ENCODE measurements at places on chromosomes 16 and 17. TPM values are rescaled to one million over a fixed set of nuclear protein-coding genes. Genes with fewer than 3 reads are reported as not detected.

- DNase-seq: no peak
These were observed 33.2 kb upstream of the PLCG2 start for GRCh38 chr16:81745704-81746558.

GRCh38 chr17:20097330-20097729, 88.2 kb downstream of the SPECC1 start:
- DNase-seq: no peak

- no peak for DNase-seq
These were observed 299.1 kb upstream of the CDH8 start for GRCh38 chr16:62335356-62335755.

DNA sequence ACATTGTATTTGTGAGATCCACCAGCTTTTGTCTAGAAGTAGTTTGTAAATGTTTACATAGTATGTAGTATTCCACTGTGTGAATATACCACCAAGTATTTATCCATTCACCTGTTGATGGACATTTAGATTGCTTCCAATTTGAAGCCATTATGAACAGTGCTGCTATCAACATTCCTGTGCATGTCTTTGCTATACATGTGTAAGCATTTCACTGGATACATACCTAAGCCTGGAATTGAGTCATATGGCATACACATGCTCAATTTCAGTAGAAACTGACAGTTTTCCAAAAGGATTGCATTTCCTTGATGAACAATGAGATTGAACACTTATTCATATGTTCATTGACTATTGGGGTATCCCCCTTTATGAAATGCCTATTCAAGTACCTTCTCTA, 540.6 kb upstream of the SOX9 start:
- no peak for DNase-seq

- DNase-seq: no peak
These were observed 13.0 kb downstream of the PITPNC1 start for GRCh38 chr17:67390006-67390645.

DNA sequence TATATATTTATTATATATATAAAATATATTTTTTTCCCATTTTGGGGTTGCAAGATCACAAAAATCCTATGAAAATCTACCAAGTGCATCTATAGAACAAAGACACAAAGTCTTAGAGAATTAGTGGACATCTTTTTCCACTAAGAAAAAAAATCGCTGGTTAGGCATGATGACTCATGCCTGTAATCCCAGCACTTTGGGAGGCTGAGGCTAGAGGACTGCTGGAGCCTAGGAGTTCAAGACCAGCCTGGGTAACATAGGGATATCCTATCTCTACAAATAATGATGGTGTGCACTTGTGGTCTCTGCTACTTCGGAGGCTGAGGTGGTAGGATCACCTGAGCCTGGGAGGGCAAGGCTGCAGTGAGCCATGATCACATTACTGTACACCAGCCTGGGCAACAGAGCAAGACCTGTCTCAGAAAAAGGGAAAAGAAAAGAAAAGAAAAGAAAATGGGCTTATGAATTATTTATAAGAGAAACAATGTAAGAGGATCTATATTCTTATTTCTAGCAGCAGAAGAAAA, 185.1 kb upstream of the PSMD7 start:
- no peak for DNase-seq

DNA sequence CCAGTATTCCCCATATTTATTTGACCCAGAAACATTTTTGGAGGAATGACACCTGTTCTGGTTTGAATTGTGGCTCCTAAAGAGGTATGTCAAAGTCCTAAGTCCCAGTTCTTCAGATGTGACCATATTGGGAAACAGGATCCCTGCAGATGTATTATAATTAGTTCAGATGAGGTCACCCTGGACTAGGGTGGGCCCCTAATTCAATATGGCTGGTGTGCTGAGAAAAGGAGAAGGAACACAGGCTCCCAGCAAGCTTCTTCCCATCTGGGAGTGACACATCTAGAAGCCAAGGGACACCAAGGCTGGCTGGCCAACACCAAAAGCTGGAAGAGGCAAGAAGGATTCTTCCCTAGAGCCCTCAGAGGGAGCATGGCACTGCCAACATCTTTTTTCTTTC, 3.8 kb upstream of the GCSH start:
- DNase-seq: no peak

GRCh38 chr16:921321-921905, 49.4 kb downstream of the LMF1 start:
- DNase-seq: no peak

GRCh38 chr17:77555741-77556291, 402.7 kb upstream of the TNRC6C start:
- peak; percentile 25 for DNase-seq

- peak; percentile 48 for DNase-seq
These were observed 7.1 kb upstream of the CNP start for GRCh38 chr17:41959336-41960095.

DNA sequence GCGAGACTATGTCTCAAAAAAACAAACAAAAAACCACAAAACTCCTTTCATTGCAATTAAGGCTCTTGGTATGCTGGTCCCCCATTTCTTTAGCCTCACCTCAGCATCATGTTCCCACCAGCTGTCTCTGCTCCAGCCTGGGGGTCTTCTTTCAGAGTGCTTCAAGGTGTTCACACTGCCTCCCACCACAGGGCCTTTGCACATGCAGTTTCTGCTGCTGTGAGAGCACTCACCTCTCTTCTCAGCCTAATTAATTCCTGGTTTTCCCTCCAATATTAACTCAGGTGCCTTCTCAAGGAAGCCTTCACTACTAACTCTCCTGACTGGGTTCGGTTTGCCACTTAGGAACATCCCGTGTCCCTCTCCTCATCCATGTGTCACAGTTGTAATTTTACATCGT, 15.9 kb upstream of the PIK3R6 start:
- DNase-seq: no peak

- peak; percentile 53 for DNase-seq
These were observed 4.9 kb downstream of the RARA start for GRCh38 chr17:40313668-40314583.

DNA sequence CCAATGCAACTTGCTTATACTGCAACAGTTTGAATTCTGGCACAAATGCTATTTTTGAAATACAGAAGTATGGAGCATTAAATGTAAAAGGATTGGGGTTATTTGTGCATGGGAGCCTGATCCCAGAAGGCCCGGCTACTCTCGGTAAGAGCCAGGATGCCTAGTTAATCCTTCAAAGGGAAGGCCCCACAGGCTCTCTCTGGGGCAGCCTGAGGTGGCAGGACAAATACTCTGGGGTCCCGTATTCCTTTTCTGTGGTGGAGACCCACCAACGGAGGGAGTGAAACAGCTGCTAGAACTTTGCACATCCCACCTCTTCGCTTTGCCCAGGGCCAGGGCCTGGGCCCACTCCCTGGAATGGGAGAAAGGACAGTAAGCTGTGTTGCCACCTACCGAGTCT, 30.4 kb downstream of the ERN1 start:
- DNase-seq: no peak

DNA sequence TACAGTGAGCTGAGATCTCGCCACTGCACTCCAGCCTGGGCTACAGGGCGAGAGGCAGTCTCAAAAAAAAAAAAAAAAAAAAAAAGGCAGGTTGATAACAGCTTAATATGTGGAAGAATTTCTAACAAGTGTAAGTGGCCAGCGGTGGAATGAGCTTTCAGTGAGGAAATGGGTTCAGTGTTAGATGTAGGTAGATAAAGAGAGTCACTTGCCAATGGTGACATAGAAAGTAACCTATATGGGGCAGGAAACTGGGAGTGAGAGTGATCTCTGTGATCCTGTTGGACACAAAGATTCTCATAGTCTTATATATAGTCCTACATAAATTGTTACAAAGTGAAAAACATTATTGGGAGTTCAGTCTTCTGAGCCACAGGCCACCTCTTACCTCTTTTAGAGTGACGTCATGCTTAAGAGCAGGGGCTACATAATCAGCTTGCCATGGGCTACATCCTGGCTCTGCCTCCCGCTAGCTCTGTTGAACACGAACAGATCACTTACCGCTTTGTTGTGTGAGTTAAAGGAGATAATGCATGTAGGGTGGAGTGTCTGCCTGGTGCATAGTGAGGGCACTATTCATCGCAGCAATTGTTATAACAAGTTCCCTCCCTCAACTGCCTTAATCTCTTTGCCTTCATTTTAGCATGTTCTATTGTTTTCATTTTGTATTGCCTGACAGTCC, 110.2 kb upstream of the ELAC2 start:
- DNase-seq: no peak

DNA sequence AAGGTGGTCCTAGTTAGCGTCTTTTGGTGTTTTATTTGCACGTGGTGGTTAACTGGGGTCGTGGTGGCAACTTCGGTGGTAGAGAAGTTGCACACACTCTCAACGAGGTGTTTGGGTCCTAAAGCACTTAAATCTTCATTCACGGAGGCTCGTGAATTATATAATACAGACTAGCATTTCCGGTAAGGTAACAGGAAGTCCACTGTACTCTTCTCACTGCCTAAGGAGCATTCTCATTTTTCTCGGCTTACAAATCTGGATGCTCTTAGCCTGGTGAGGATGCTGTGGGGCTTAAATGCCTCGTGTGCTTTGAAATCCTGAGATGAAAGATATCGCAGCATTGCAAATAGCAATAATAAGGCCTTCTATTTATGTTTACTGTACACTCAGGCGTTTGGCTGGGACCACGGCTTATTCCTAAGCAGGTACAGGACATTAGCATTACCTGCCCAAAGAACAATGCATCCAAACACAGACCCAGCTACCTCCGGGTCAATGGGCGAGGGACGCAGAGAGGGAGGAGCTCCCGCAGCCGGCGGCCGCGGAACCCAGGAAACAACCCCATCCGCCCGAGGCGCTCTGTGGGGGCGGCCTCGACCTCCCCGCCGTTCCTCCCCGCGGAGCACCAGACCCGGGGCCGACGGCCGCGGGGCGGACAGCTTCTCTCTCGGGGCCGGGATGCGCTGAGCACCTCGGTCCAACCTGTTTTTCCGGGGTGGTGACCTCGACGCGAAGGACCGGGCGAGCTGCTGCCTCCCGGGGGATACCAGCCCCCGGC, 856 bp downstream of the DNAJA2 start:
- peak; percentile 30 for DNase-seq

DNA sequence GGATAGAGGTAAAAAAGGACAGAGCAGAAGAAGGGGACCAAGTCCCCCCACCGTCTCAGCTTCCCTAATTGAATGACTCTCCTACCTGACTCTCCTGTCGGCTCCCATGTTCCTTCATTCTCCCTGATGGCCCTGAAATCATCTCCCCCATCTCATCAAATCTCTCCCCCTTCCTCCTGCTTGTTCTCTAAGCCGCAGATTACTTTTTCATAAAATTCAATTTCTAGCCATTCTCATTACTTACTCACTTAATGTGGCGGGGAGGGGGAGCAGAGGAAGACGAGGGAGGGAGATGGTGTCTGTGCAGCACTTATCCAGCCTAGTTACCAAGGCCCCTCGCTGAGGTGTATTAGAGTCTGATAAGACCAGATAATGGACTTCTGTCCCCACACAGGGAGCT, 161.5 kb downstream of the CCT6B start:
- no peak for DNase-seq

DNA sequence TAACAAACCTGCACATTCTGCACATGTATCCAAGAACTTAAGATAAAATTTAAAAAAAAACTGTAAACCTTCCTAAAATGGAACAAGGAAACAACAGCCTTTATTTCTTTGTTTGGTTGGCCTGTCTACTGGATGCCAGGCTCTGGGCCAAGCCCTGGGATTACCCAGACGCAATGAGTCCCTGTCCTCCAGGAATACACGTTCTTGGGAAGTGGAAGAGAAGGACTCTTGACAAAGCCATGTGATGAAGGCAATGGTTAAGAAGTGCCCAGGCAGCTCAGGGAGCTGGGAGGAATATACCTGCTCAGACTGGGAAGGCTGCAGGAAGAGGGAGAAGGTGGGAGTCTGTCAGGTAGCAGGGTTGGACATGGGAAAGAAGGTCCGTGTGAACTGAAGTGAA, 115.4 kb downstream of the AXIN2 start:
- no peak for DNase-seq

DNA sequence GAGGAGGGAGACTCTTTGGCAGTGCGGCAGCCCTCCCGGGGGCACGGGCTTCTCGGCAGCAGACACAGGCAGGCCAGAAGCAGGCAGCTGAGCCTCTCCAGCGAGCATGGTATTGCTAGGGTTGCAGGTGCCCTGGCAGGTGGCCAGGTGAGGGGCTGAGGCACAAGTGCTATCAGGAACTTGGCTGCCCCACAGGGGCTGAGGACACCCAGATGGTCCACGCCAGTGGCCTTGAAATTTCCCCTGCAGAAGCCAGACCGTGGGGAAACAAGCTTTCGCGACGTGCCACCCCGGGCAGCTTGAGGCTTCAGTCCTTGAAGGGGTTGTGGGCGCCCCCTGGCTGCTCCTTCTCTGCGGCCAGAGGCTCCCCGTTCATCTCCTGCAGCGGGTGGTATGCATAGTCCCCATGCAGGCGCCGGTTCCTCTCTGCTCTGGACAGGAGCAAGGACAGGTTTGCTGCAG, 8.5 kb downstream of the NAGPA start:
- no peak for DNase-seq

DNA sequence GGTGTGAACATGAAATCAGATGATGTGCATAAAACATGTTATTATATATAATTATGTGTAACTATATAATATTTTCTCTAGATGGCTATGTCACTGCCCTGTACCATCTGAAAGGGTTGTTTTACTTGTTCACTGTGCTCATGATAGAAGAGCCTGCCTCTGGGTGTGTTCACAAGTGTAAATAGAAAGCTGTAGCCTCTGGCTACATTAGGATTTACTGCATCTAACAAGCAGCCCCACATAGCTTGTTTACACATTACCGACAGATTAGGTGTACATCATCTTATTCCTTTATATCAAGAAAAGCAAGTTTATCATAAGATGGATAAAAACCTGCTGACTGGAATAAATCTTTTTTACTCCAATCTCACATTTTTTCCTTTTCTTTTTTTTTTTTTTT, 46.1 kb downstream of the CHD9 start:
- peak; percentile 1 for DNase-seq

DNA sequence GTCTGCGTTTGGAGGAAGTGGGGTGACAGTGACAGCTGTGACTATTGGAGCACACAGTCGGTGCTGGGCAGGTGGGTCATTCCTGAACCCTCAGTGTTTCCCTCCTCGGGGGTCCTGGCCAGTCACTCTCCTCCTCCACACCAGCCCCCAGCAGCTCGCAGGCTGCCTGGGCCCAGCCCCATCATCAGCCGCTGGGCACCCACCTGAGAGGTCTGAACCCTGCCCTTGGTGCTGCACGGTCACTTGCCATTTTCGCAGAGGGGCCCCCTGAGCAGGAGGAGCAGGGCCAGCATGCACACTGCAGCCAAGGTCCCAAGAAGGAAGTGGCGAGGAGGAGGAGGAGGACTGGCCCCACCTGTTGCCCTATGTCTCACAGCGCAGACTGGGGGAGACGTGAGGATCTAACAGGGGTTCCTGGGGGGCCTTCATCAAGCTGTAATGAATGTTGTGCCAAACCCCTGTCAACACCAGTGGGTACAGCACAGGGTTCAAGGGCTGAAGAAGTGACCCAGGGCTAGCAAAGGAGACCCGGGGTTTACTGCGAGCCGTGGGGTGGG, 23.0 kb downstream of the JPH3 start:
- DNase-seq: no peak

- DNase-seq: no peak
These were observed 21.4 kb upstream of the SPNS2 start for GRCh38 chr17:4477255-4477791.

Gene CDH5
- total RNA-seq: not detected

Gene SDR42E2
- total RNA-seq: not detected

Gene KRTAP4-5
- total RNA-seq: not detected

Gene KRTAP9-8
- not detected for total RNA-seq

Gene CCDC154
- not detected for total RNA-seq

Gene SKAP1
- total RNA-seq: not detected

Gene ZFP1
- 3.3 TPM for total RNA-seq

Gene KRT31
- total RNA-seq: not detected

Gene TANGO6
- 17.7 TPM for total RNA-seq

Gene ADAD2
- total RNA-seq: not detected

Gene TMEM88
- not detected for total RNA-seq

Gene CRK
- total RNA-seq: 49.4 TPM

Gene PRKCA
- total RNA-seq: 22.6 TPM

Gene CDH8
- 1.3 TPM for total RNA-seq

Gene AMZ2
- 81.1 TPM for total RNA-seq
